ENCODE measurements at places on chromosomes 13 and 19. TPM values are rescaled to one million over a fixed set of nuclear protein-coding genes. Genes with fewer than 3 reads are reported as not detected.

The SLITRK1 gene
- not detected for polyA plus RNA-seq

GRCh38 chr13:85640727-85641126 lies 158.5 kb downstream of the SLITRK6 start:
- no peak overlapping the region for H3K27ac ChIP-seq
- H3K36me3 ChIP-seq: no peaks in the 10 kb centered on the region
- DNase-seq: no peak
- H3K4me3 ChIP-seq: no peak overlapping the region

- no peaks in the 10 kb centered on the region for H3K4me1 ChIP-seq
- no peak for DNase-seq
- H3K4me3 ChIP-seq: no peak overlapping the region
- no peaks in the 10 kb centered on the region for H3K27me3 ChIP-seq
These were observed 45.3 kb downstream of the UFM1 start for GRCh38 chr13:38394777-38395496.

DNA sequence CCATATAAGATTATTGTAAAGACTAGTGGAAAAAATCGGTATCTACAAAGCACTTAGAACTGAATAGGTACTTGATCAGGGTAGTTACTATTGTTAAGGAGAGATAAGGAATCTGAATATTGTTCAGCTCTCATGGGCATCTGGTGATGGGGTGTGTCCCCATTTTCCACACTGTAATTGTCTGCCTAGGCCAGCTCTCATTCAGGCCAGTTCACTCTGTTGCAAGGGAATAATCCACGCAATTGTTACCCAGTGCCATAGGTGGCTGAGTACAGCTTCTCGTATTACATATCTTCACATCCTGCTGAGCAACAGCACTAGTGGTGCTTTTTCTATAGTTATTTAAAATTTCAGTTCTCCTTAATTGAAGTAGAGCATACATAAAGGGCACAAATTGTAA lies 45.6 kb upstream of the C13orf42 start:
- DNase-seq: no peak
- H3K36me3 ChIP-seq: no peaks in the 10 kb centered on the region
- H3K4me1 ChIP-seq: peaks cover 5% of the 10 kb centered on the region
- no peak overlapping the region for H3K4me3 ChIP-seq
- no peaks in the 10 kb centered on the region for H3K27me3 ChIP-seq
- H3K27ac ChIP-seq: no peak overlapping the region

GRCh38 chr13:71274923-71275608 lies 591.9 kb downstream of the DACH1 start:
- no peaks in the 10 kb centered on the region for H3K4me1 ChIP-seq
- H3K27me3 ChIP-seq: no peaks in the 10 kb centered on the region
- no peak overlapping the region for H3K4me3 ChIP-seq
- no peak overlapping the region for H3K27ac ChIP-seq

GRCh38 chr19:56637976-56638555 lies 4.9 kb upstream of the SMIM17 start:
- H3K27me3 ChIP-seq: peaks cover 6% of the 10 kb centered on the region
- DNase-seq: peak; percentile 77
- H3K4me3 ChIP-seq: no peak overlapping the region
- no peaks in the 10 kb centered on the region for H3K4me1 ChIP-seq
- no peaks in the 10 kb centered on the region for H3K36me3 ChIP-seq

DNA sequence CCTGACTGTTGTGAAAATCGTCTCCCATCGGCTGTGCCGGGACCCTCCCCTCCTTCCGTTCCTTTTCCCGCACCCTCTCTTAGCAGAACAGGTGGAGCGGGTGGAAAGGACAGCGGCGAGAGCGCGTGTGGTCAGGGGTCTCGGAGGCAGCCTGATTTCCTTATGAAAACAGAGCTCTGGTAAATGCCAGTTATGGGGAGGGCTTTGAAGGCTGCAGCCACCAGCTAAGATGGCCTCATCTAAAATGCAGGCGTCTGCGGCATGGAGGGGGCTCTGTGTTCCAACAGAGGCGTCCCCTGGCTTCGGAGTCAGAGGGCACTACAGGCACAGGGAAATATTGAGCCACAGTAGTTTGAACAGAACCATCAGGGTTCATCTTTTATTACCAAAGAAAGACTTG lies 93.8 kb upstream of the SOX1 start:
- no peak overlapping the region for H3K27ac ChIP-seq
- DNase-seq: no peak
- H3K36me3 ChIP-seq: no peaks in the 10 kb centered on the region
- H3K4me1 ChIP-seq: no peaks in the 10 kb centered on the region
- H3K4me3 ChIP-seq: no peak overlapping the region

The ONECUT3 gene
- not detected for polyA plus RNA-seq

The LGALS4 gene
- polyA plus RNA-seq: 40.6 TPM

The PRODH2 gene
- polyA plus RNA-seq: 156 TPM

DNA sequence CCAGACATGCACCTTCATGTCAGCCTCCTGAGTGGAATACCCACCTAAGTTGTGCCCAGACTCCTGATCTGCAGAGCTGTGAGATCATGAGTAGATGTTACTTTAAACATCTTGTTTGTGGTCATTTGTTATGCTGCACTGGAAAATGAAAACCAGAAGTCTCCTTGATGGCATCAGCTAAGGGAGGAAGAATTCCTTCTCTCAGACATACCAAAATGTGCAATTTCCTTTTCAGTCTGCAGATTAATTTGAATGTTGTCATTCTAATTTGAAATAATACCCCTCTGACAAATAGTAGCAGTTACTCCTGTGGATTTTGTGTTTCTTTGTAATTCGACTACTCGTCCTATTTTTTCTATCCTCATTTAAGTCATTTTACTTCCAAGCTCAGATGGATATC lies 59.3 kb downstream of the ITGBL1 start:
- no peak overlapping the region for H3K27ac ChIP-seq
- no peaks in the 10 kb centered on the region for H3K4me1 ChIP-seq
- no peak for DNase-seq
- H3K36me3 ChIP-seq: no peaks in the 10 kb centered on the region

DNA sequence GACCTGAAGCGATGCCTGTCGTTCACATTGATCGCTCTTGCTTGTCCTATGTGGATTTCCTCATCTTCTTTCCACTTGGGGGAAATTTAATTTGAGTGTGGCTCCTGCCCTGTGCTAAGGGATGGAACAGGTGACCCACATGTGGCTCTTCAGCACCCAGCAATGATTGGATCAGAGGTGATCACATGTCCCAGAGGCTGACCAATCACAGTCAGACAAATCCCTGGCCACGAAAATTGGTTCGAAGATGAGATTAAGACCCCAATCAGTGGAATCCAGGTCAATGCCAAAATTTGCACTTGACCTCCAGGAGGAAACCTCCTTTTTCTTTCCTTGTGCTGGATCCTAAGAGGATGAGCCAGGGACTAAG lies 23.7 kb downstream of the AMER2 start:
- no peak for DNase-seq
- H3K36me3 ChIP-seq: no peaks in the 10 kb centered on the region
- peaks cover 5% of the 10 kb centered on the region for H3K27me3 ChIP-seq
- no peak overlapping the region for H3K27ac ChIP-seq
- H3K4me3 ChIP-seq: no peak overlapping the region

The ZNF581 gene
- 5.6 TPM for polyA plus RNA-seq

The KLK4 gene
- polyA plus RNA-seq: not detected

The ZNF285 gene
- 0.23 TPM for polyA plus RNA-seq

The IZUMO4 gene
- 1.3 TPM for polyA plus RNA-seq

DNA sequence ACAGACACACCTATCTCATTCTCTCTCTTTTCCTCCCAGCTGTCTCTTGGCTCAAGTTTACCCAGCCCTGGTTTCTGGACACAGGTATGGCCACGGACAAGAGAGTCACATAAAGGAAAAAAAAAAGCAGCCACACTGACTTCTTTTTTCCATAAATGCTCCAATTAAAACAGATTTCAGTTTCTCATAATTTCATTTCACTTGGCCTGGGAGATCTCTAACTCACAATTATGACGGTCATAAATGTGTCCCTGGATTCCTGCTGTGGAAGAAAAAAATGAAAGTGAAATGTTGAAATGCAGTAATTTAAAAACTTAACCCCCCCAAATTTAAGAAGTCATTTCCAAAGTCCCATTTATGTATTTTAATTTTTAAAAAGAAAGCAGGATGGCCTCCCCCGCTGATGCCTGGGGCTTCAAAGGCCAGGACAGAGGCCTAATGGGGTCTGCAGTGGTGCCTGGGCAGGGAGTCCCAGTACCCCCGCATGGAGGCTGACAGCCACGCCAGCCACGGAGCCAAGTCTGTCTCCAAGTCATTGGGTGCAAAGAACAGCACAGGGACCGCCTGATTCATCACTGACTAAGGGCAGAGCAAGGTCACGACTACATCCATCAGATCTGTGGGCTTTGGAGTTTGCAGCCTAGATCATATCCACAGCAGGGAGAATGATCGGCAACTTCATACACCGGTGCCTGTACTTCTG lies 79.7 kb downstream of the TSHZ3 start:
- H3K36me3 ChIP-seq: no peaks in the 10 kb centered on the region
- DNase-seq: no peak
- no peak overlapping the region for H3K27ac ChIP-seq
- H3K27me3 ChIP-seq: no peaks in the 10 kb centered on the region

GRCh38 chr13:23934520-23934919 lies 37.2 kb upstream of the C1QTNF9B start:
- DNase-seq: no peak
- H3K4me3 ChIP-seq: no peak overlapping the region
- H3K4me1 ChIP-seq: no peaks in the 10 kb centered on the region
- H3K36me3 ChIP-seq: no peaks in the 10 kb centered on the region

GRCh38 chr13:113730258-113730691 lies 28.8 kb upstream of the TMEM255B start:
- no peak for DNase-seq
- H3K27ac ChIP-seq: no peak overlapping the region
- H3K4me1 ChIP-seq: no peaks in the 10 kb centered on the region
- no peaks in the 10 kb centered on the region for H3K27me3 ChIP-seq
- no peak overlapping the region for H3K4me3 ChIP-seq

DNA sequence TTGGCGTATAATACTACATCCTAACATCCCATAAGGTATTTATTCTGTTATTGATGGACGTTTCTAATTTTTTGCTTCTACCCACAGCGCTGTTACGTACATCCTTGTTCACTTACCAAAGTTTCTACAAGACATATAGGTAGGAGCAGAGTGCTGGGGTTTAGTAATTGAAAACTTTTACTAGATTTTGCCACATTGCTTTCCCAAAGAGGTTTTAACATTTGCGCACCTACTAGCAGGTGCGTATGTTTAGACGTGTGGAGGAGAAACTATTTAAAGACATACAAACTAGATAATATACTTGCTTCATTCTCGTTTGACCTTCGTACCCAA lies 559 bp upstream of the RPL21 start:
- peak overlapping the region; percentile 92 for H3K4me3 ChIP-seq
- no peak for DNase-seq
- peak overlapping the region; percentile 99 for H3K27ac ChIP-seq
- peaks cover 31% of the 10 kb centered on the region for H3K4me1 ChIP-seq
- H3K27me3 ChIP-seq: no peaks in the 10 kb centered on the region

DNA sequence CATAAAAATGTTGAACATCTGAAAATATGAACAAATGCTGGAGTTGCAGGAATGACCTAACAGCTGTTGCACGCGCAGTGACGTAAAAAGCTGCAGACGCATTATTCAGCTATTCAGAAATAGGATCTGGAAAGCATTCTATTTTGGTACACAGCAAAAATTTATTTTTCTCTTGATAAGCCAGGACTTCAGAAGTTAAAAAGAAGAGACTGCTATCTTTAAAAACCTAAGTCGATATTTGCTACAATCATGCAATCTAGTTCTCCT lies 36.9 kb upstream of the STARD13 start:
- no peaks in the 10 kb centered on the region for H3K27me3 ChIP-seq
- H3K4me1 ChIP-seq: no peaks in the 10 kb centered on the region
- DNase-seq: no peak
- no peak overlapping the region for H3K4me3 ChIP-seq
- no peak overlapping the region for H3K27ac ChIP-seq
- H3K36me3 ChIP-seq: no peaks in the 10 kb centered on the region

The MEIS3 gene
- polyA plus RNA-seq: 0.99 TPM

- H3K4me1 ChIP-seq: no peaks in the 10 kb centered on the region
- no peak overlapping the region for H3K27ac ChIP-seq
- no peaks in the 10 kb centered on the region for H3K27me3 ChIP-seq
- no peak for DNase-seq
- no peaks in the 10 kb centered on the region for H3K36me3 ChIP-seq
These were observed 34.1 kb upstream of the EDNRB start for GRCh38 chr13:77952737-77953136.

The PSG11 gene
- polyA plus RNA-seq: not detected

DNA sequence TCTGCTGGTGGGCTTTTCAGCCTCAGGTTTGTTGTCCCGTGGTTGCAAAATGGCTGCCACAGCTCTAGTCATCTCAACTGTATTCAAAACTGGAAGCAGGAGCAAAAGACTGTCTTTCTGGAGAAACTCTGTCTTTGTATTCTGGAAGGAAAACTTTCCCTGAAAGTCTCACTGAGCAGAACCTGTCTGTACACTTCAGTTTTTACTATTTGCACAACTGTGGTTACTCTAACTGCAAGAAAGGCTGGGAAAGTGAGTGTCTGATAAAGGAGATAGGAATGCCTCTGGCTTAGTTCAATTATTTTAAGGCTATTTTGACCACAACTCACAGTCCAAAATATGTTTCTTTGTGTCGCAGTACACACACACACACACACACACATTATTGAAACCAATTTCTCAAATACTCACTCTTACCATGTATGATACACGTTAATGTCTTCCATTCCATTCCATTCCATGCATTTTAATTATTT lies 49.7 kb upstream of the EHD2 start:
- no peak overlapping the region for H3K4me3 ChIP-seq
- no peaks in the 10 kb centered on the region for H3K27me3 ChIP-seq
- peak overlapping the region; percentile 98 for H3K27ac ChIP-seq
- H3K4me1 ChIP-seq: peaks cover 57% of the 10 kb centered on the region
- DNase-seq: no peak

GRCh38 chr13:53490752-53491151 lies 462.1 kb downstream of the OLFM4 start:
- H3K27me3 ChIP-seq: no peaks in the 10 kb centered on the region
- no peak for DNase-seq
- no peak overlapping the region for H3K4me3 ChIP-seq
- H3K4me1 ChIP-seq: no peaks in the 10 kb centered on the region

Measured in liver (tissue), 10 donors.